ENCODE measurements at places on chromosomes 3 and 15. TPM values are rescaled to one million over a fixed set of nuclear protein-coding genes. Genes with fewer than 3 reads are reported as not detected.

DNA sequence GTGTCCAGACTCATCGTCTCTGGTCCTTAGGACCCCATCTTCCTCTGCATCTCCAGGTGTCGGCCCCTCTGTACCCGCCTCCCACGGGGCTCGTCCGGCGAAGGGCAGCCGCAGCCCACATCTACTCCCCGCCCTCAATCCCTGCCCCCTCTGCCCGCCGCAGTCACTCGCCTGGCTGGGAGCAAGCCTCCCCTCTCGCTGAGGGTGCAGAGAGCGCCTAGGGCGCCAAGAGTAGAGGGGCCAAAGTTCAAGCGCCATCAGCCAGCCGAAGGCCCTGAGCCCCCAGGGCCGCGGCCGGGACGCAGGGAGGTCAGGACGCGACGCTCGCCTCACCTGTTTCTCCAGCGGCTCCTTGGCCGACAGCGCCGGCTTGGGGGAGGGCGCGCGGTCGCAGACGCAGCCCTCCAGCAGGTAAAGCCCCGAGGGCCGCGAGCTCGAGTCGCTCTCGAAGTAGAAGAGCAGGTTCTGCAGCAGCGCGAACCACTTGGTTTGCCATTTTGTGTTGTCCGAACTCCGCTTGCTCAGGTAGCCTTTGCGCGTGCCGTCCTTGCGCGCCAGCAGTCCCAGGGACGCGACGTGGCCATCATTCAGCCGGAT lies 592 bp downstream of the RASGRF1 start:
- no peak for DNase-seq

DNA sequence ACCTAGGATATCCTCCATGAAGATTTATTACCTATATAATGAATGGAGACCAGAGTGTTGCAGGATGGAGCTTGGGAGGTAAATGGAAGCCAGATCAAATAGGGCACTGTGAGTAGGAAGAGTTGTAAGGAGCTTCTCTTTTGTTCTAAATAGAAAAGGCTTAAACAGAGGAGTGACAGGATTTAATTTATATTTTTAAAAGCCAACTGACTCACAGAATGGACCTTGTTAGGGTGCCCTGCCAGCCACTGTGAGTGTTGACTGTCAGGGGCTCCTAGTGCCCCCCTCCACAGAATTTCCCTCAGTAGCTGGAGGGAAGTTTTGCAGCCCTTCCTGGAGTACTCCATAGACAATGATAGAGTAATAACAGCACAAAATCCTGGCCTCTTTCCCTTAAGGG lies 547.5 kb downstream of the MCTP2 start:
- DNase-seq = no peak

DNA sequence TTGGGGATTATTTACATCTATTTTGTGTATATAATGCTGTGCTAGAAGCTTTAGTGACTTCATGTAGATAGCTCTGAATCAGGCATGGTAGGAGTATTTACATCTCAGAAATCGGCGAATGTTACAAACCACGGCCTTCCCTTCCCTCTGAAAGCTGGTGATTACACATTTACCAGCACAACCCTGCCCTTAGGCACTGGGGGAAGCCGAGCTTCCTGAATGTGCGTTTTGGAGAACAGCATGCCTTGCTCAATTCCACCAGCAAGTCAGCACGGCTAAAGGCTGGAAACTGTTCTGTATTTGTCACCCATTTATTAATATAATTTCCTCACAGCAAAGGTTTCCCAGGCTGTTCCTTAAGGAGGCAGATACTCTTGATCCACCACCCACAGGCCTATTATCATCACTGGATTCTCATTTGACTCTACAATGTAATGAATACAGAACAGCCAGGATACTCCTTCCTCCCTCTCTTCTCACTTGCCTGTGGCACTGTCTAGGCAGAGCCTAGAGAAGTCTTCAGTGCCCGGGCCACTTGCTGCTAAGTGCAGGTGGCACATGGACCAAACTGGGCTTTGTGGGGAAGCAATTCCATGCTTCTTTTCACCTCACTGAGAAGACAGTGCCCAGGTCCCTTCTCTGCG lies 55.2 kb upstream of the CACNA2D3 start:
- peak; percentile 88 for DNase-seq

The HGD gene
- total RNA-seq = 0.44 TPM

- DNase-seq = no peak
These were observed 107.7 kb upstream of the CADPS start for GRCh38 chr3:62982795-62983455.

The CHRM5 gene
- not detected for total RNA-seq

- DNase-seq = no peak
These were observed 60.7 kb downstream of the TIMP4 start for GRCh38 chr3:12097971-12098370.

The MELTF gene
- total RNA-seq = 20.6 TPM

GRCh38 chr3:30248423-30248822 lies 358.0 kb upstream of the TGFBR2 start:
- DNase-seq = no peak

The RTP4 gene
- not detected for total RNA-seq

- no peak for DNase-seq
These were observed 8.6 kb downstream of the NT5DC2 start for GRCh38 chr3:52524752-52525679.
